ENCODE measurements at places on chromosomes 12 and 14.
A peak's percentile ranks its signal among the peaks of the same experiment; 100 is the strongest.

DNA sequence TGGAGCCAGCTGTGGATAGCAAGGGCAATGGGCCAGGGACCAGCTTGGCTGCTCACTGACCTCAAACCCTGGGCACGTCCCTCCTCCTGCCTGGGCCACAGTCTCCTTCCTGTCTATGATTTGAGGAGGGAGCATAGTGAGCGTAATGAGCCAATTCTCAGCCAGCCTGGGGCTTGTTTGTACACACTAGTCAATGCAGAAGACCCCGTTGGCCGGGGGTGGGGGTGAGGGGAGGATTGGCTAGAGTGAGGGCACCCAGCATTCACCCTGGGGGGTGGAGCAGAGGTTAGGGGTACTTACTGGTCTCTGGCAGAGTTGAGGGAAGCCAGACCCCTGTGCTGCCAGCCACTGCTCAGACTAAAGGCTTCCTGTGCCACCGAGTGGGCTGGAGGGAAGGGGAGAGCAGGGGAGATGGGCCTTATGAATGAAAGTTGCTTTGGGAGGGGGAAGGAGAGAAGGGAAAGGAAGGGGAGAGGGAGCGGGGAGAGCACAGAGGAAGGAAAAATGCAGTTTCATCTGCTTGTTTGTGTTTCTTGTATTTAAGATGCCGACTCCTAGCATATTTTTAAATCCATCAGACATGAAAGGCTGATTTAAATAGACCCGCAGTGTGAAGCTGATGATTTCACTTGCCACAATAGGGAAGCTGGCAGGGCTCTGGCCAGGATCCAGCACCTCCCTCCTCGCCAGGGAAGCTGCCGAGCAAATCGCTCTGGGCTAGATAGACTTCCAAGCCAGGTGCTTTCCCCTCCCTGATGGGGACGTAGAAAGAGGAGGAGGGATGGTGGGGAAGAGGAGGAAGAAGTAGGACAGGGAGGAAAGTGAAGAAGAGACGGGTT, 114.0 kb downstream of the PRMT8 start:
- no peak for DNase-seq

GRCh38 chr14:90387206-90387760, 9.5 kb upstream of the CALM1 start:
- DNase-seq, result no peak

- no peak for DNase-seq
These were observed 607.1 kb downstream of the SOX5 start for GRCh38 chr12:23342407-23342806.

DNA sequence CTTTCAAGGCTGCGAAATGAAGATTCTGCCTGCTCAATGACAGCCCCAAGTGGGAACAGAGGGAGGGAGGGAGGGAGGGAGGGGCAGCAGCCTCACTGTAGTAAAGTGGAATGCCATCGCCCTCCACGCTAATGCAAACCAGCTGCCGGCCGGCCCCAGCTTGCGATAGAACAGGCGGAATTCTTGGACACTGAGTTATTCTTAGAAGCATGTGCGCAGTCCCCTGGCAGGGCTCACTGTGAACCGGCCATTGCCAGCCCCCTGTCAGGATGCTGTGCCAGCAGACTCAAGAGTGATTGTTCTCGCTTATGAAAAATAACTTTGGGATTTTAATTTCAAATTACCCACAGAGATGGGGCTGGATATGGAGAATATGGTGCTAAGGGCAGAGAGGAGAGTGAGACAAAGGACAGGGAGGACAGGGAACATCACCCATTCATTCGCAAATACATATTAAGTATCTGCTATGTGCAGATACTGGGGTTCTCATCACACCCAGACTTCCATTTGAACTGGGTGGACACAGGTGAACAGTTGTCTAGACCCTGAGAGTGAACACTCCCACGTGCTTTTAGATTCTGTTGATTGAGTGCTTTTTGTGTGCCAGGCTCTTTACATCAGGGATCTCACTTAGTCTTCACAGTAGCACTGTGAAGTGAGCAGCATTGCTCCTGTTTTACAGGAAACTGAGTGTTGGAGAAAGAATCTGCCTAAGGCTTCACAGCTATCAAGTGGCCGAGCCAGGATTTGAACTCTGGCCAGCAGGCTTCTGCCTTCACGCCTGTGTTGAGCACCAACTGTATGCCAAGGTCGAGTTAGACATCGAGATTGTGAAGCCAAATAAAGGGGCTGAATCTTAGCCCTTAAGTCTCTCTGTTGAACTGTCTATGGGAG, 192.9 kb downstream of the C12orf75 start:
- DNase-seq, result no peak

DNA sequence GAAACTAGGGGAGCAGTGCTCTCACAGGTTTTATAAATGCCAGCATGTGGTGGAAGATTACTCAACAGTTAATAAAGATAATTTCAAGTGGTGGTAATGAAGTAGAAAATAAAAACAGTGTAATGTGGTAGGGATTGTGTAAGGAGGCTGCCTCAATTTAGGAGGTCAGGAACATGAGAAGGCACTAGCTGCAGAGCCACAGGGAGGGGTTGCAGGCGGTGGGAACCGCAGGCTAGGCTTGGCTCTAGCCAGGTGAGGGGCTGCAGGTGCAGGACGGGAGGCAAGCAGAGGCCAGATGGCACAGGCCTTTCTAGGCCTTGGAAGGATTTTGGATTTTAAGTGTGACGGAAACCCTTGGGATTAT, 768 bp downstream of the METTL25 start:
- no peak for DNase-seq

DNA sequence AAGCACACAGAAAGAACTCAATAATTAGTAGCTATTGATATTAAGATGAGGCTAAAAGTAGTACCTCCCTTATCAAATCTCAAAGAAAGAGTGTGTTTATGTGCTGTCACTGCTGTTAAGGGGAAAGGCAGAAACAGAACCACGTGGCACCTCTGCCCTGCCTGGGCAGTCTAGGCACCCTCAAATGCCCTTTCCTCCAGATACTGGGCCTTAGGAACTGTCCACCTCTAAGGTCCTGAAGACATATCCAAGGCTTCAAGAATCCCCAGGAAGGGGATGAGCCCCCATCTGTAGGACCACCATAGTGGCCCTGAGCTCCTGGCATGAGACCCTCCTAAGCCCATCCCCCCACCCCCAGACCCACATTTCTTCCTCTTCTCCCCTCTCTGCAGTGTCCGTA, 29.1 kb downstream of the NGB start:
- no peak for DNase-seq

DNA sequence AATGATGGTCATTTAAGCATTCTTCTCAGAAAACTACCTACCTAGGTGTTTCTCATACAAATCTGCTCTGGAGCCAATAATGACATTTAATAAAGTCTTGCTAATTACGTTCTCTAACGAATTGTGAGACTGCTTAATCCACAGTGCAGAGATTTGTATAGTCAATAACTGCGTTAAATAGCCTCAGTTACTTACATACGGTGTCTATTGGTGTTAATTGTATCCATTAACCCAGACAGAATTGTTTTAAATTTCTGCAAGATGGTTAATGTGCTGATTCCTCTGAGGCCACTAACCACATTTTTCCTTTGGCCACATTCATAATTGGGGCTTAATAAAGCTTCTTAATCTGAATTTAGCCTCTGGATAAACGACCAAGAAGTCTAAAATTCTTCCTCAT, 171.7 kb downstream of the SLC41A2 start:
- no peak for DNase-seq

DNA sequence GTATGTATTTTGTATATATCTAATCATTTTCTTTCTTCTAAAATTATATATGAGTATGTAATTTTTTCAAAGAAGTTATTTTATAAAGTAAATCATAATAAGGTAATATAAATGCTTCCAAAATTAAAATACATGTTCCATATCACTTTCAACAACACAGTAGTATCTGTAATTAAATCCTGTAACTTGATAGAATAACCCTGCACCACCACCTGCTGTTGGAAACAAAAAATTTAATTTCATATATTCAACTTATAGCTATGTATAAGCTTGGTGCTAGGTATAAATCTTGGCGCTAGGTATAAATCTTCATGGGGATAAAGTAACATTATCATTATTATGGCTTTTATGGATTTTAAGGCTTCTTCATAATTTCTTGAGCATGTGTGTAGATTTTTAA, 149.7 kb upstream of the DCN start:
- DNase-seq, result no peak

DNA sequence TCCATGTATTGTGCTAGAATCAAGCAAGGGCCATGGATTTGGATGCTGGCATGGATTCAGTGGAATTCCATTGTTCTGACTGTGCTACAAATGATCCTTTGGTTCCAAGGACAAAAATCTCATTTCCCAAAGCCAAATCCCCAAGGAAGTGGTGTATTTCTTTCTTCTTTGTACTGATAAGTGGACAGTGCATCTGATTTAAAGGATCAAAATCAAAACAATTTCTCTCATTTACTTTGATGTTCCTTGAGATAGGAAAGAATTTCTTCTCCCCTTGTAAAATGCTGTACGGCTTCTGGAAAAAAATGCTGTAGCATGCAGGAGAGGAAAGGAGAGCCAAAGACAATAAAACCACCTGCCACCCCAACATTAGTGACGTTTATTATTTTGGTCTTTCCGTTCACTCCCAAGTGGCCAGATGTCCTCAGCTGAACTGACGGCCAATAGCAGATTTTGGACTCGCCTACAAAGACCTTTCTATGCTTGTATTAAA, 185.7 kb downstream of the PRKD1 start:
- no peak for DNase-seq

DNA sequence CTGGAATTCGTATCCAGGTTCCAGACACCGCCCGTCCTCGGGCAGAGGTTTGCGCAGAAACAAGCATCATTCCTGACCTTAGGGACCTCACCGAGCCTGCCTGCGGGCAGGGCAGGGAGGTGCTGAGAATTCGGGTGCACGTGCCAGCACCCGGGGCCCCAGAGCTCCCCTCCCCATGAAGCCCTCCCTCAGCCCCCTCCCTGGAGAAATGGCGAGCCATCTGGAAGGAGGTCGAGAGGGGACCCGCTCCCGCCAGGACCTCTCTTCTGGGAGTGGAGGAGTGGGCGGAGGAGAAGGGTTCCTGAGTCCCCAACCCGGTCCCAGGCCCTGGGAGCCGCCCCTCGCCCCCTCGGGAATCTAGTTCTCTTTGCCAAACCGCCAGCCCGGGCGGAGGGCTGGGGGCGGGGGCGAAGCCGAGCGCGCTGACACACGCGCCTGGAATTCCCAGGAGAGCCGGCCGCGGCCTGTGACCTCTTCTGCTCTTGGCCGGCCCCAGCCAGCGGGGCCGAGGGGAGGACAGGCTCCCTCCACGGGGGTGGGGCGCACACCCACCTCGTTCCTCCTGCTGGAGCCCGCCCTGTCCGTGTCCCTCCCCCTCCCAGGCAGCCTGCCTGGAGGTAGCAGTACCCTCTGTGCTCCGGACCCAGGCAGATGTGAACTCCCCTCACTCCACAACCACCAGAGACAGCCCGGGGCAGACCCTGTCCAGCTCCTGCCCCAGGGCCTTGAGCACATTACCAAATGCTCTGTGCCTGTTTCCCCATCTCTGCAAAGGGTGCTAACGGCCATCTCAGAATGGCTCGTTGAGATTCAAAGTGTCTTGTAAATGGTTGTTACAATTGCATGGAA, 23.0 kb upstream of the GPR132 start:
- no peak for DNase-seq

DNA sequence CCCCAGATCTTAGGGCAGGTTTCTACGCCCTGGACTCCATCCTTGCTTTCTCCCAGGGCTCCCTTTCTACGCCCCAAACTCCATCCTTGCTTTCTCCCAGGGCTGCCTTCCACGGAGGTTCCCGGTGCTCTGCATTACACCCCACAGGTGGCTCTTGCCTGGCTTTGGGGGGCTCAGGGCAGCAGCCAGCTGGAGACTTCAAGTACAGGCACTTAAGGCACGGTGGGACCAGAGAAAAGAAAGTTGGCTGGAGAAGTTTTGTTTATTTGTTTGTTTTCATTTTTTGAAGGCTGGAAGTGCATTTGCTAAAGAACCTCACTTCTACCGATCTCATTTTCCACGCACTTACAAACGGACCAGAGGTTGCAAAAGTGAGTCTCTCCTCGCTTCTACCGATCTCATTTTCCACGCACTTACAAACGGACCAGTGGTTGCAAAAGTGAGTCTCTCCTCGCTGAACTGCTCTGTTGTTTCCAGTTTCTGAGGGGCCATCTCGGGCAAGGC, 103.8 kb upstream of the MED13L start:
- DNase-seq, result no peak

DNA sequence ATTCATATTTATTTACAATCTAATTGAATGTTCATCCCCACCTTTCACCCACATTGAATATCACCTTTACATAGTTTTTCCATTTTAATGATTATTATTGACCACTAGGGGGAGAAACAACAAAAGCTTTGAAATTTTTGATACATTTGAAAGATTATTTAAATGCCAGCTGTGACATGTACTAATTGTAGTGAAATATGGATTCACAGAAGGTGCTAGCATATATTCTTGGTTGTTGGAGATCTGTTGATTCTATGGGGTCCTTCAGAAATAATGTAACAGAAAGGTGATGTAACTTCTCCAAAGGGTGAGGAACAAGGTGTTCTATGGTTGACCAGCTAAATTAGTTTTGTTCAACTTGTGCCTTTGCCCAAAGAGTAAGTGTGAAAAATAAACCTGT, 22.4 kb upstream of the GPR33 start:
- no peak for DNase-seq

- peak; percentile 49 for DNase-seq
These were observed 30.6 kb downstream of the VCPKMT start for GRCh38 chr14:50085570-50086320.

DNA sequence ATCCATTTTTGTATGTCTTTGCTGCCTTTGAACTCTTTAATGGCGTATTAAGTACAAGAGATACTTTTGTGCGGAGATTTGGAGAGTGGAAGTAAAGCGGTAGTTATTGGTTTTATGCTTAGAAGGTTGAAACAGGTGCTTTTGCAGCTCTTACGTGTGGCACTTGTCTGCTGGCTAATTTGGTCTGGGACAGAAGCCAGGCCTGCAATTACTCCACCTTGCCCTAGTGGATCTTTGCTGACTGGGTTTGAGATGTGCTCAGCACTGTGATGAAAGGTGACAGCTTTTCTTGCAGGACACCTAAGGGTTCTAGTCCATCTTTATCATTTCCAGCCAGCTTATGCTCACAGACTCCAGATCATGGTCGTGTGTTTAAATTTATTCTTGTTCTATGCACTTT, 252.5 kb downstream of the RPL10L start:
- no peak for DNase-seq

- no peak for DNase-seq
These were observed 87.7 kb upstream of the FOXN3 start for GRCh38 chr14:89504602-89505313.

DNA sequence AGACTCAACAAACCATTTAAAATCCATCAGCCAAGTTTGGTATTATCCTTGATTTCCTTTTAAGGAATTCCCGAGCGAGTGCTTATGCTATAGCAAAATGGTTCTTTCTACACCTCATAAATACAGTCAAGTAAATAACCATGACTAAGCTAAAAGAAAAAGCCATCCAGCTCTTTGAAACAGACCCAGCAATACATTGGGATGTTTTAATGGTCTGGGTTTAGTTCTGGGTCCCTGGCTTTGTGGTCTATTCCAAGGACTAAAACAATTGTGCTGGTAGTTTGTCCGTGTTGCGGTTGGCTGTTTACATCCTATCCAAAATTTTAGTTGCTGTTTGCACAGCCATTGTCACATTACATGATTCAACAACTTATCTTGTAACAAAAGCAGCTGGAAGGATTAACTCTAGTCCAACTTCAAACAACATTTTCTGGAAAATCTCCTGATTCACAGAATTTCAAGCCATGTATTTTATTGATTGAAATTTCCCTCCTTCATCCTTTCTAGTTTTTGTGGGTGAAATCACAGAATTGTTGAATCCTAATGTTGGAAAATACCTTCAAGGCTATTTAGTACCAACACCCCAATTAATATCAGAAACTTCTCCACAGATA, 19.6 kb downstream of the KLRB1 start:
- no peak for DNase-seq

- no peak for DNase-seq
These were observed 29.2 kb upstream of the PLEKHG6 start for GRCh38 chr12:6281081-6281809.

- no peak for DNase-seq
These were observed 375.9 kb downstream of the DAD1 start for GRCh38 chr14:22213120-22213519.
